Bronchus fibroblast of lung (primary cell): ENCODE measurements at places on chromosomes 1 and 21. TPM values are rescaled to one million over a fixed set of nuclear protein-coding genes. Genes with fewer than 3 reads are reported as not detected.

Gene TRAPPC10
- total RNA-seq, result 9.4 and 9.5 TPM in 2 replicates

Gene LHX8
- not detected in 2 replicates for total RNA-seq

Gene MOV10
- 47.7 and 74.5 TPM in 2 replicates for total RNA-seq

Gene LRP8
- 20.0 and 22.4 TPM in 2 replicates for total RNA-seq

Gene HJV
- not detected in 2 replicates for total RNA-seq

Gene GJA5
- total RNA-seq, result not detected in 2 replicates

Gene OXCT2
- 1.5 and 1.6 TPM in 2 replicates for total RNA-seq
